ENCODE measurements at places on chromosomes 13 and 19.

DNA sequence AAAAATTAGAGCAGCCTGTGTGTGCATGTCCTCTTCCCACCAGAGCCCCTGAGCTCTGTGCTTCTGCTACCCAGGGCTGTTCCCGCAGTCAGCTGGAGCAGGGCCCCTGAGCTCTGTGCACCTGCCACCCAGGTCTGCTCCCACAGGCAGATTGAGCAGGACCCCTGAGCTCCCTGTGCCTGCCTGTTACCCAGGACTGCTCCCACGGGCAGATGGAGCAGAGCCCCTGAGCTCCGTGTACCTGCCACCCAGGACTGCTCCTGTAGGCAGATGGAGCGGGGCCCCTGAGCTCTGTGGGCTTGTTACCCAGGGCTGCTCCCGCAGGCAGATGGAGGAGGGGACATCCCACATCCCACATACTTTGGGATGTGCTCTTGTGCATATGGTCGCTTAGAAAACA lies 186.8 kb upstream of the SOX1 start:
- DNase-seq = no peak

GRCh38 chr13:27455331-27455855 lies 5.0 kb upstream of the MTIF3 start:
- DNase-seq = no peak

DNA sequence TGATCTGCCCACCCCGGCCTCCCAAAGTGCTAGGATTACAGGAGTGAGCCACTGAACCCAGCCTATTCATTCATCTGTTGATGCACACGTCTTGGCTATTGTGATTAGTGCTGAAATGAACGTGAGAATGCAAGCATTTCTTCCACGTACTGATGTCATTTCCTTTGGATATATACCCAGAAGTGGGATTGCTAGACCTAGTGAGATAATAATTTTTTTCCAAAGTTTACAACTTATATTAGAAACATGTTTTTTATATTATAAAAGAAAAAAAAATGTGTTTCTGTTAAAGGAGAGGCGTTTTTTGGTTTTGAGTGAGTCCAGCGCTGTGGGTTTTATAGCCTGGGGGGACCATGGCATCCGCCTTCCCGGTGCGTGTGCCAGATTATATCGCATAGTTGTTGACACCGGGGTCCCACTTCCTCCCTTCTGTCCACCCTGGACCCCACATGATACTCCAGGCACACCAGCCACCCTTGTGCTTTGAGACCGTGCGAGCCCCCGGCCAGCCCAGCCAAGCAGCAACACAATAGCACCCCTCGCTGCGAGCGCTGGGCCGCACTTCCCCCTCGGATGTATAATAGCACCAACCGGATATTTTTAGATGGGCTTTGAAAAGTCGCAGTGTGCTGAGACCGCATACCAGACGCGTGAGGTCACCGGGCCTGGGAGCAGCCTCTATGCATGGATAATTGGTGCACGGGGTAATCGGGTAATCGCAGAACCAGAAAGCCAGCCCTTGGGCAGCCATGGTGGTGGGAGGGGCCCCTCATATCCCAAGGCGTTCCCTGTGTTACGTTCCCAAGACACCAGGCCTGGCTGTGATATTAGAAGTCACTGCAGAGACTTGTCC lies 59.6 kb downstream of the MYO9B start:
- DNase-seq = peak; percentile 62

DNA sequence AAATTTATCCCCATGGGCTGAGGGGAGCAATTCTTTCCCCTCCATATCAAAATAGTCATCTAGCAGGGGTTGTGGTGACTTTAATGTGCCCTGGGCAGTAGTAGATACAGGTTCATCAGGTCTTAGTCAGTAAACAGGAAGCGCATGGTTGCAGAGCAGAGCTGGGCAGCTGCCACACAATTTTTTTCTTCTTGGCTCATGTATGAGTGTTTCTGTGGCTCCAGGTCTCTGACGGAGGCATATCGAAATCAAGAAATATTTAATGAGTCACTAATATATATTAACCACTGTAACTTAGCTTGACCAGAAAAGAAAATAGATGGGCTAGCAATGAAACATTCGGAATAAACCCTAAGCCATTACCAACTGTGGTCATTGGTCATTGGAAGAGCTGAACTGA lies 68.4 kb upstream of the UBL3 start:
- DNase-seq = no peak

GRCh38 chr19:294341-294945 lies 3.2 kb upstream of the PLPP2 start:
- no peak for DNase-seq

DNA sequence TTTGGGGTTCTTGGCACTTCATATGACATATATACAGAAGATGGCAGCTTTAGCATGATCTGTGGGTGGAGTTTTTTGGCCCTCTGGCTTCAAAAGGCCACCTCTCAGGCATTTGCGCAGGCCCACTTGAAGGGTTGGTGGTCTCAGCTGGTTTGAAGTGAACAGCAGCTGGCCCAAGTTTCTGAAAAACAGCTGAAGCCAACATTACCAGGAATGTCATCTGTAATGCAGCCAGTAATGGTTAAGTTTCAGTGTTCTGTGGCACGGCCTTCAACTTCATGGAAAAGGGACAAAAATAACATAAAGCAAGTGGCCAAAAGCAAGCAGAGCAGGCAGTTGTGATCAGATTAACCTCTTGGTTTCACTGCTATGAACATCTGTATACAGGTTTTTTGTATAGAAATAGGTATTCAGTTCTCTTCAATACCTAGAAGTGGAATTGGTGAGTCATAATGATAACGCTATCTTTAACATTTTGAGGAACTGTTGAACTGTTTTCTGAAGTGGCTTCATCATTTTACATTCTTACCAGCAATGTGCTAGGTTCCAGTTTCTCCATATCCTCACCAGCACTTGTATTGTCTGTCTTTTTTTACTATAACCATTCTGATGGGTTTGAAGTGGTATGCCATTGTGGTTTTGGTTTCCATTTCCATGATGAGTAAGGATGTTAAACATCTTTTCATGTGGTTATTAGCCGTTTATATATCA lies 245.4 kb downstream of the SHISA2 start:
- no peak for DNase-seq

DNA sequence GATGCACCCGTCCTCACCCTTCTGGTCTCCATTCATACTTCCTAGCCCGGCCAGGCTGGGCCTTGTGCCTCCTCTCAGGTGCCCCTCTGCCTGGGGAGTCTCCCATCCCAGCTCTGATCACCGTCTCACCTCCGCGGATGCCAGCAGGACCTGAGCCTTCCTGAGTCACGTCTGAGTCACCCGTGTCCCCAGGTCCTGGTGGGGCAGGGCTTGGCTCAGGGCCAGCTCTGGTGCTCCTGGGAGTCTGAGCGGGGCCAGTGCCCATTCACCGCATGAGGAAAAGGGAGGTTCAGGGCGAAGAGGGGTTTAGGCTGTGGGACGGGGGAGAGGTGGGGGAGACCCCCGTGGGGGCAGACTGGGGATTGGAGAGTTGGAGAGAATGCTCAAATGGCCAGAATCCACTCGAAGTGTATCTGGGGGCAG lies 593 bp downstream of the ATP8B3 start:
- no peak for DNase-seq

DNA sequence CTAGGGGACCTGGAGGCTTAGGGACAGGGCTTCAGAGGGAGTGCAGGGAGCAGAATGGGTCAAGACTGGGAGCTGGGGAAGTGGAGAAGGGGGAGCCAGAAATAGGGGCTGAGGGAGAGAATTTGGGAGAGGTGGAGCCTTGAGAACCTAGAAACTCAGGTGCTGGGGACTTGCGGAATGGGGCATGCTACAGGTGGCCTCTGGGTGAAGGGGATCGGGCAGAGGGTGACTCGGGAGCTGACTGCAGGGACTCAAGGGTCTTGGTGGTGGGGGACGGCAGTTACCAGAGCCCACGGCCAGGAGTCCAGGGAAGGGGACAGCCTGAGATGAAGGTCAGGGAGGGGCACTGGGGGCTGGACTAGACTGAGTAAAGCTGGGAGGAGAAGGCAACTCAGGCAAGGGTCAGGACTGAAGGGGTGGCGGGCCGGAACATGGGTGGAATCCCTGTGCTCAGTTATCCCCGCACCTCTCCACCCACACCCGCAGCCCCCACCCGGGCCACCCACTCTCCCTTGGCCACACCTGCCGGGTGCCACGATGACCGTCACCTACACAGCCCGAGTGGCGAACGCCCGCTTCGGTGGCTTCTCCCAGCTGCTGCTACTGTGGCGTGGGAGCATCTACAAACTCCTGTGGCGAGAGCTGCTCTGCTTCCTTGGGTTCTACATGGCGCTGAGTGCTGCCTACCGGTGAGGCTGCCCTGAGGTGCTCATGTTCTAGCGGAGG lies 628 bp downstream of the BEST2 start:
- DNase-seq = no peak
